ENCODE measurements at places on chromosomes 6 and 20.

GRCh38 chr6:21769968-21770367, 176.4 kb downstream of the SOX4 start:
- DNase-seq: no peak

DNA sequence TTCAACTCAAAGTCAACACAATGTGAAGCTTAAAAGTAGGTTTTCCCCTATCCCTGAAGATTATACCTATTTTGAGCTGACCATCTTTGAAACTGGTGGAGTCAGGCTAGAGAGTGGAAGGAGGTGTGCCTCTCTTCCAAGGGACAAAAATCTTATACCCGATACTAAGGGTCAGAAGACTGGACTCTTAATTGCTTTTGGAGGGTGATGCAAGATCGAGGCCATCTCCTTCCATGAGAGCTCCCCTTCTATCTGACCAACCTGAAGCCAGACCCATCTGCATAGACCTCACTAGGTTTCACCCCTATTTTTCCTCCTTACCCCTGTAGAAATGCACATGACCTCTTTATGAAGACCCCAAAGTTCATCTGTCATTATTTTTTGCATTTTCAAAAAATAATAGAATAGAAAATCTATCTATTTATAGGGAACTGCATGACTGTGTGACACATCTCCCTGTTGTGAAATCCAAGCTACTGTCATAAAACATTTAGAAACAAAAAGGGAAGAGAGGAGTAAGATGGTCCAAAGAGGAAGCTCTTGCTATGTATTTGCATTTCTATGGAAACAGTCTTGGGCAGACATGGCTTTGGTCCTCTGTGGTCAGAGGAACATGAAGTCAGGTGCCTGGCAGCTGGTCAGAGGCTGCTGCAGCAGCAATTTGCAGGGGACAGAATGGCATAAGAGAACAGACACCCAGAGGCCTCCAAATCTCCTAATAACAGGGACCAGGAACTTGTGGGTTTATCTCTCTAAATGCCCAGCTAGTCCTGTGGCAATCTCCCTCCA, 349.2 kb downstream of the MAFB start:
- no peak for DNase-seq

GRCh38 chr6:158759966-158760617, 59.1 kb downstream of the EZR start:
- DNase-seq: no peak

GRCh38 chr6:18958146-18958545, 571.0 kb downstream of the RNF144B start:
- DNase-seq: no peak

DNA sequence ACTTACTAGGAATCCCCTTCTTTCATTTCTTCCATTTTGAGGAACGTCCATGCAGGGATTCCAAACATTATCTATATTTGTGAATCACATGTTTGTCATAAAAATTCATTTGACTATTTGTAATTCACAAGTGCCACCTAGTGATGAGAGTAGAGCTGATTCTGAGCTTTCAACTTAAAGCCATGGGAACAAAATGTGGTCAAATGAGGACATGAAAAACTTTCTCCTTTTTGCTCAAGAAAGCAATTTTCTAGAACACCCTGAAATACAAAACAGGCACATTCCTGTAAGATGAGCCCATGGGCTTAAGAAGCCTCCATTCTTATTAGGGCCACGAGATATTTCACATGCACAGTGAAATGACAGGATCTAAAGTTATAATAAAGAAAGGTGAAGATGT, 12.3 kb downstream of the MAP3K7 start:
- DNase-seq: peak; percentile 51

- DNase-seq: no peak
Observed at GRCh38 chr6:107618672-107619071, 128.8 kb downstream of the SOBP start.

DNA sequence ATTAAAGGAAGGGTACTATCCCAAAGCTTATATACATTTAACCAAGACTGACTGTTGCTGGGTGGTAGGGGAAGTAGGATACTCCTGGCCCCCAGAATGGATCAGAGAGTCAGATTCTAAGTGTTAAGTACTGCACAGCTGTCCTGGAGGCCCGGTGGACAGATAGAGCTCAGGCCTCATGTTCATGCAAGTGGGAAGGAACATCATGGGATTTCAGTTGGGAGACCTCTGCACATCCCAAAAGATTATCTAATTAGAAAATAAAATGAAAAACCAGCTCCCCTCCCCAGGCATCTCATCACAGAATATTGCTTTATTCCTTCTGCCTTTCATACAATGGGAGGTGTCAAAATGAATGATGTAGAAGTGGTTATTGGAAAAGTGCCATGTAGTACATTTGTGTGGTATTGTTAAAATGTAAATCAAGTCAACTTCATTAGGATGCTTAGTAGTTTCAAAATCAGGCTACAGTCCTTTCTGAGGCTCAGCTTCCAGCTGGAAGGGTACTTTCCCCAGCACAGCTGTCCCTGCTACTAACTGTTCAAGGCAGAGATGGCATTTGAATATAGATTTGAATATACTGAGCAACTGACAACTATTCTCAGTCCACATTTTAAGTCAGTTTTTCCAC, 82.9 kb downstream of the SLC35B3 start:
- DNase-seq: no peak

DNA sequence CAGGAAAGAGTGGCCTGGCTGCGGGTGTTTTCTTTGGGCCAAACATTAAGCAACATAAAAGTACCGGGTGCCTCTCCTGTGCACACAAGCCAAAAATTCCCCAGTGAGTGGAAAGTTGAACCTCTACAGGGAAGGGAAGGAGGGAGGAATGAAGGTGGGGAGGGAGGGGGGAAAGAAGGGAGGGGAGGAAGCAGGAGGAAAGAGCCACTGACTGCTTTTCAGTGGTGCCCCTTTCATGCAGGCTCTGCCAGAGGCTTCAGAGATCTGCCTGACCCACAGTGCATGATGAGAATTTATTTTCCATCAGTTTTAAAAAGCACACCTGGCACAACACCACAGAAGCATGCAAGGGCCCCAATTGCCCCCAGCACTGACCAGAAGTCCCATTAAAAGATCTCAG, 27.5 kb upstream of the AVP start:
- no peak for DNase-seq

DNA sequence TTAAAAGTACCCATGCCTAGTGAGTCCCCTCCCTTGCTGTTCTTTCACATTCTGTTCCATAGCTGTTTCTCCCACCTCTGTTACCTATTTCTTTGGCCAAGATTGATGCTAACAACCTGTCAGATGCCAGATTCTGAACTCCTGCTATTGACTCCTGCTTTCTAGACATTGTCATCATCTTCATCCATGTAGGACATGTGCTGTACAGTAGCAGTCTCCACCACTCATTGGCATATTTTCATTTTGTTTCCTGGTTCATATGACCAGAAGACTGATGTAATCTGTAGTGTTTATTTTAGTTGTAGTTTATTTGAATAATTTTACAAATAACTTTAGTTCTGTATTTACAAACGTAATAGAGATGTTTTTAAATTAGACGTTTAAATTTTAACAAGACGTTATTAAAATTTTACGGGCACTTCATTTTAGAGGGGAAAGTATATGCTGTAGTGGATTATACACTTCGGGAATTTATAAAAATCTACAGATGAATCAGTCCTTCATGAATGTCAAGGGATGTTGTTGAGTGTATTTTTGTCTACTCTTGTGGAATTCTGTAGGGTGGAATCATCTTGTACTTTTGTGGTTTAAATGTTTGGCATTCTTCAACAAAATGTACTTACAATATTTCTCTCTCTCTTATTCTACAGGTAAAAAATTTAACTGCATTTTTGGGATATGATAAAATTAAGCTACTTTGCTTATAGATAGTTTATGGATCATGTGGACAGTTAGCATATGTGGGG, 34.1 kb downstream of the TRMT11 start:
- no peak for DNase-seq

- DNase-seq: no peak
Observed at GRCh38 chr6:22081709-22082108, 215.1 kb downstream of the PRL start.

- DNase-seq: no peak
Observed at GRCh38 chr6:156175971-156176421, 601.2 kb upstream of the ARID1B start.

DNA sequence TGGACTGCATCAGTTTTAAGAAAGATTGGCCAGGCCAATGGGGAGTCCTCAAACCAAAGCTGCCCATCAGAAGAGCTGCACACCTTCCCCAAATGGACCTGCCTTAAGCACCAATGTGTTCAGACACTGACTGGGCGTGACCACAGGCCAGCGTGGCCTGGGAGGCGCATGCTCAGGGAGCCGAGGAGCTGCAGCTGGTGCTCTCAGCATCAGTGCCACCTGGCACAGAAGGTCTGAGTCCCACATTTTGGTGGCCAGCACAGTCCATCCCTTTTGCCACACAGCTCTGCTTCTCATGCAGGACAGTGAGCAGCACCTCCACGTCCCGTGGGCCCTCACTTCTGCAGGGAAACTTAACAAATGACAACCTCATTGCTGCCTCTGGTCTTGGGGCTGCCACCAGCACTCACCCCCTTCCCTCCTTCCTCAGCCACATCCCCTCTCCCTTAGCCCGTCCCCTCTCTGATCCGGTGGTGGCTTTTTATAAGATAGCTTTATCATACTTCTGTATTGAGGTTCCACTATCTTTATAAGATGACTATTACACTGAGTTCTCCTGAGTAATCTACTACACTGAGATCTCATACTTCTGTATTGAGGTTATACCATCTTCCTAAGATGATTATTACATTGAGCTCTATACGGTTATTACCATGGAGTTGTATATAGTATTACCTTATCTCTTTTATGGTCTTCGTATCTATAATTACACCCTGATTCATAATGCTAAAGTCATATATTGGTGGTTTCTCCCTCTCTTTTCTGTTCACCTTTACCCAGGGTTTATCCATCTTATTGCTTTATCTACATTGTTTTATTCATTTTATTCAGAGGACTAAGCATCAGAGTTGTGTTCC, 109.1 kb downstream of the TOX2 start:
- DNase-seq: no peak
